ENCODE measurements at places on chromosomes 3 and 15.
A peak's percentile ranks its signal among the peaks of the same experiment; 100 is the strongest.

DNA sequence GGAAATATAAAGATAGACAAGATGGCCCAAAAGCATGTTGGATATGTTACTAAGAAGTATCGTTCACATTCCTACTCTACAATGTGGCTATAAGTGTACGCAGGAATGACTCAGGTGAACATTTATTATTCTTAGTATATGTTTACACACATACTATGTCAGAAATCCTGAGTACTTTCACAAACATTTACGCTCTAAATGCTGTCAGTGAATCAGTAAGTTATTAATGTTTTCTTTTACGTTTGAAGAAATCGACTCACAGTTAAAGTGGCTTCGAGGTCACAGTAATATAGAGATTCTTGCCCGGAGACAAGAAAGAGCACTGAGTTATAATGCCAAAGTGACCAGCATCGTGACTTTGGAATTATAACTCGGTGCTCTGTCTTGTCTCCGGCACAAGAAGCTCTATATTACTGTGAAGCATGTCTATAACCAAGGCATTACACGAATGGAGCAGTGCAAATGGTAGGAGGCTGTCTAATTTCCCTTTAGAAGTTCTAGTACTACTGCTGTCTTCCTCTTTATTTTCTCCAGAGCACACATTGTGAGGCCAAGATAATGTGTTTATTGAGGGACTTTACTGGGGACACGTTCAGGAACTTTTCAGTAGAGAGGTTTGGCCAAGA is 61.8 kb upstream of the P3H2 start:
- no peak for DNase-seq

- no peak for DNase-seq
These were observed 185.2 kb upstream of the ARL6 start for GRCh38 chr3:97579365-97579764.

DNA sequence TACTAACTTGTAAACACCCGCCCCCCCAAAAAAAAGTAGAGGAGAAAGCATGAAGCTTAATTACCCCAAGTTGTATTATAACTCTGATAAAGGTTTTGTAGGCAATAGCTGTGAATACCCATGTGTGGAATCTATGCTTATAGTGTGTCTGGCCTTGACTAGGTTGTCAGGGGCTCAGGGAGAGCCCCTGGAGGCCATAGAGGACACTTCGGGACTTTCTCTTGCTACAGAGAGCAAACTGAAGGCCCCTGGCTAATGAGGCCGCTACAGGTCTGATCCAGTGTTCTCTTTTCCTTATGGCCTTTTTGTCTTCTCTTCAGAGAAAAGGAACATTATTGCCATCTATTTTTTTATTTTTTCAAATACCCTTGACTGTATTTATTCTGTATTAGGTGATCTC is 19.1 kb upstream of the SCAANT1 start:
- DNase-seq: no peak

DNA sequence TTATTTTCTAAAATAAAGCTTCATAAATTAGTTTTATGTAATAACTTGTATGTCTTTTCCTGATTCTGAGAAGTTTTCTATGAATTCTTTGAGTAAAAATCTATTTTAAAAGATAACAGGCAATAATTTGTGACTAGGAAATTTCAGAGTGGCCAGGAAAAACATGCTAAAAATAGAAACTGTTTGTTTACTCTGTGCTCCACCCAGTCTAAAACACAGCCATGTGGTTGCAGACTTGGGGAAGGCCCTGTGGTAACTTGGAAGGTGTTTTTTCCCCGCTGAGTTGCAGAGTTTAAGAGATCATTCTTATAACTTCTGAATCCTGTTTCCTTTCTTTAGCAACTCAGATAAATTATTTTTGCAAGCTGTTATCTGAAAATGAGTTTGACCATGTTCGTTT is 21.9 kb downstream of the PLCL2 start:
- DNase-seq: no peak

DNA sequence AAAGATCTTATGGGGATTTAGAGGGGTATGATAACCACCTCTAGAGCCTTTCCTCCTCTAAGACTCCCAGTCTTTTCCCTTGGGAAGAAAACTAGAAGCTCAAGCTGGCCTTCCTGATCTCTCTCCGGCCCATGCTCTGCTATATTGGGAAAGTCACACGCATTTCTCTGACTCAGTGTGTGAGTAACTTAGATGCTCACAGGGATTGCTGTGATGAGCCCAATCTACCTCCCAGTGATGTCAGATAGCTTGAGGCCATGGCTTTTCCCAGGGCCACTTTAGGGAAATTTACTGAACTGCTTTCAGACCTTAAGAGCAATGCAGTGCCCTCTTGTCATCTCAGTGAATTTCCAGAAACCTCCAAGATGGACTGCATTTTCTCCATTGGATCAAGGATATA is 8.6 kb upstream of the ST8SIA2 start:
- DNase-seq: no peak

- peak; percentile 98 for DNase-seq
These were observed at the start of gene COX17 for GRCh38 chr3:119676771-119677640. COX17 (minus strand) TSS chr3:119677406; CDS start chr3:119677310, 96 bp downstream.

- peak; percentile 23 for DNase-seq
These were observed 8.1 kb downstream of the FAM131A start for GRCh38 chr3:184345317-184346144.

DNA sequence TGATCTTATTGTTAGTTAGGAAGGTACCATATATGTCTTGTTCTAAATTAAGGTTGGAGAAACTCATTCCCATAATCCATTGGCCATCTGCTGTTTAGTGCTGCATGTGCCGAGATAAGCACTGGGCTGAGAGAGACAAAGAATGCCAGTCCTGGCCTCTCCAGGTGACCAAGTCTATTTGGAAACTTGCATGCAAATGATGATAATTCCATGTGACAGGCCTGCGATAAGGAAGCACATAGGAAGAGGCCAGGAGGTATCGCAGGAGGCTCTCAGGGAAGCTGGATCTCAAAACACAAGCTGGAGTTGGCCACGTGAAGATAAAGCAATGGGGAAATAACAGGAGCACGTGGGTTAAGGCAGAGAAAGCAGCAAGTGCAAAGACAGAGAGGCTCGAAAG is 39.7 kb downstream of the MYO5C start:
- DNase-seq: no peak

DNA sequence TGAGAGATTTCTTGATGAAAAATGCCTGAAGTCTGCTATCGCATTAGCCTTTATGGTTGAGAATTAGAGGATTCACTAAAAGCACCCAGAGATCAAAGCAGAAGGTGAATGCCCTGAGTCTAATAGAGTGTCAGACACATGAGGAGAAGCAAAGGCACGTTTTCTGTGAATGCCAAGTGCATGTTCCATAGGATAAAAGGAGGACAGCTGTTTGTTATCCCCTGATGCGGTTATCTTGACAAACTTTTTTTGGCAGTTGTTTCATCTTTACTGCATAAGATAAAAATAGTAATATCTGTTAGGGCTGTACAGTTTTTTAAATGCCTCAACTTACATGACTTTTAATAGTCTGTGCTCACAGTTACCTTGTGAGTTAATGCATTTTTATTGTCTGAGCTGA is 65.3 kb upstream of the CD96 start:
- DNase-seq: no peak

DNA sequence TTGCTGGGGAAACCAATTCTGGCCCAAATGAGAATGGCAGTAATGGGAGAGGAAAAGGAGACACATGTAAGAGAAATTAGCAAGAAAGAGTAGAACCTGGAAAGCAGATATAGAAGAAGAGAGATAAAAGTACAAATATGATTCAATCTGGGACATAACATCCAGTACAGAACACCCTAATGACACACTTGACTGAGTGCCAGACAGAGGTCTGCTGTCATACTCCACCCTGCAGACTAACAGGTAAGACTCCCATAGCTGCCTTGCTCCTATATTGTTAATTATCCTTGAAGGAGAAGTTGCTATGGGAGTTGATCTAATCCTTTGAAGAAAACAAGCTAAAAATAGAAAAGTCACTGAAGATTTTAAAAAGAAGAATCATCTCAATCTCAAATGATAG is 21.1 kb downstream of the CCPG1 start:
- DNase-seq: no peak

GRCh38 chr3:10259036-10259435 is 10.8 kb downstream of the TATDN2 start:
- no peak for DNase-seq

- no peak for DNase-seq
These were observed 378.1 kb downstream of the LRTM1 start for GRCh38 chr3:54549607-54550220.

GRCh38 chr3:69848113-69848512 is 108.8 kb downstream of the MITF start:
- no peak for DNase-seq

DNA sequence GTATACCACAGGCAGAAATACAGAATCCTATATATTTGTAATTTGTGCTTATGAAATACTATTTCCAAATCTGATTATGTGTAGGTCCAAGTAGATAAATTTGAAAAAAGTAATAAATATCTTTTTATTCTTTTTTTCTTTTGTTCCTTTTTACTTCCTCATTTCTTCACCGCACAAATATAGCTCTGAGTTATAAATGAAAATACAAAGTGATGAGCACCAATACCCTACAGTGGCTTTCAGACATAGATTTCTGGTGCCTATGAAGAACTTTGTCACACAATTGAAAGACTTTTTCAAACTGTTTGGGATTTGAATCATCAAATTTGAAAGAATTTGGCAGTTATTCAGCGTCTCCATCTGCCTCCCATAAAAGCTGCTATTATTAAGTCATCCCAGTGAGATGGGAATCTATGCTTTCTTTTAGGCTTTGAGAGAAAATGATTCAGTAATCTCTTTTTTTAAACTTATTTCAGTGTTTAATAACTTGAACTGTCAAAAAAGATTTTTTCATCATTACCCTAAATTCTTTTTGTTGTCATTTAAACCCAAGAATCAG is 363.6 kb upstream of the GOLIM4 start:
- no peak for DNase-seq

DNA sequence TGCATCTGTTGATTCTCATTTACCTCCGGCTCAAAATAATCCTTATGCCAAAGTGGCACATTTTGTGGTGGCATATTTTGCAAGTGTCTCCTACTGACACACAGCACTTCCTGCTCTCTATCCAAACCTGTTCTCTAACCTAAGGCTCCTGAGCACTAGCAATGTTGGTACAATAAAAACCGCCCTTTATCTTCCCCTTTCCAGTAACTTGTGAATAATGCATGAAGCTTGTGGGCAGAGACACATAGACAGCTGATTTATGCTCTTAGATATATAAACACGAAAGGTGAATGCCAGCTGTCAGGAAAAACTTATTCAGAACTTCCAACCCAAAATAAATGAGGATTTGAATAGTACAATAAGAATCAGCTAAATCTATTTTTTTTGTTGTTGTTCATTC is 34.6 kb upstream of the ARPIN start:
- no peak for DNase-seq

DNA sequence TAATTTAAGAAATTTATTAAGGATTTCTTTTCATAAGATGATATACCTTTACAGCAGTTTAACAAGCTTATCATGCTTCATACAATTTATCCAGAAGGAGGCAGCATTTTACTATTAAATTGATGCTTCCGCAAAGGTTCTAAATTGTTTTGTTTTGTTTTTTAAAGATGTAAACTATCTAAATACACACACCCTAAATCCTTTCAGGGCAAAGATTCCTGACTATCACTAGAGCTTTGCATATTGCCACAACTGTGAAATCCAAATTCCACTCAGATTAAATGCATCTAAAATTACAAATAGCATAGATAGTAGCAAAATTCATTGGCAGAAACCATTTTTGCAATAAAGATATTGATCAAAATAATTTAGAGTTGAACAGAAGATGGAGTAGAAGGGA is 44.5 kb upstream of the CCNL1 start:
- DNase-seq: no peak

DNA sequence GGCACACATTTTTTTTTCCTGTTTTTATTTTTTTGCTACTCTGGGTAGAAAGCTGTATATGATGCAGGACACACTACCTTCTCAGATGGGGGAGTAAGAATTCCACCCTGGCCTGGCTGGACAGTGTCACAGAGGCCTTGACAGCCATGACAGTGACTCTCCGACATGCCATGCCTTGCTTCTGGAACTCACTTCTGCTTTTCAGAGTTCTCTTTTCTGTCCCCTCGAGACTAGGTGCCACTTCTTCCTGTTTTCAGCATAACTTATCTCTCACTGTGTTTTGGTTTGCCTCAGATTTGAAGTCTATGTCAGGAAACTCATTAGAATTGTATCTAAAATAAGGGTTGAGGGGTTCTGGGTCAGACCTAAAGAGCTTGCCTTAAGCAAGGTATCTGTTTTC is 69.1 kb upstream of the SEC13 start:
- DNase-seq: no peak

DNA sequence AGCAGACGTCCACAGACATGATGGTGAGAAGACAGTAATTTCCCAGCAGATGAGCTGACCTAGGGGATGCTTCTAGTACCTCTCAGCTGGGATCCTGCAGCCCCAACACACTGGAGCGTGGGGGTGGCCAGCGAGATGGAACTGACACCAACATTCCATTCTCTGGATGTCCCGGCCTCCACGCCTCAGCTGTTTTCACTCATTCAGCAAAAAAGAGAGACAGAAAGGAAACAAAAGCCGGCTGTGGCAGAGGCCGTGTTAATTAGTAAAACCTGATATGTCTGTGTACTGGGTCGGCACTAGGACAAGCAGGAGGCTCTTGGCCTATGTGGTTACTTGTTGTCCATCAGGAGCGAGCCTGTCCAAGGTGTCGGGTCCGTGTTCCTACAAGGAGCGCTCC is 82.6 kb upstream of the MYZAP start:
- DNase-seq: no peak

DNA sequence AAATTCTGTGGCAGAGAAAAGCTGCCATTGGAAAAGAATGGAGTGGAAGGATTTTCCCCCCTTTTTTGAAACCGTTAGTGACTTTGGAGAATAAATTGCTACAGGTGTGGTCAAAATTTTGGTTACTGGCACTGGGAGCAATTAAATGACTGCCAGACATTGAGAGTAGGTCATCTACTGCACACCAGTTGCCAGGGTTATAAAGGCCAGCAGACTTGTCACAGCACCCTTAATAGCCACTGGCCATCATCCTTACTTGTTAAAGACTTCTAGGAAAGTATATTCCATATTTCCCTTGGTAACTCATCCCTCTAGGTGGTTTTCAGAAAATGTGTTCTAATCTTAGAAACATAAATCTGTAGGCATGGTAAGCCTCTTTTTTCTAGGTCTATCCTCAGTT is 8.0 kb downstream of the PIK3CA start:
- DNase-seq: no peak

DNA sequence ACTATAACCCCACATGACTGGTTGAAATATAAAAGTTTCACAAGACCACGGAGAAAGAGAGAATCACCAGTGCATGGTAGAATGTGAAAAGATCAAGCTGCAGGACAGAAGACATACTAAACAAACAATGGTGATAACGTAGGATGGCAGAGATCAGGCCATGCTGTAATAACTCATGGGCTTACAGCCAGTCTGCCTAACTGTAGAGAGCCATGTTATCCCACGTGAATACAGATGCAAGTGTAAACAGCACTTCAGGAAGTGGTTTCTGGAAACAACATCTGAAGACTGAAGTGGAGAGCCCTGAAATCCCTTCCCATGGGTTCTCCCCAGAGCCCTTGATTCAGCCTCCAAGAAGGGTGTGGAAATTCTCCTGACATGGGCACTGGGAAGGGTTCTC is 103.2 kb upstream of the SLCO2A1 start:
- DNase-seq: no peak

GRCh38 chr15:49236869-49237268 is 66.8 kb downstream of the GALK2 start:
- DNase-seq: no peak

- DNase-seq: no peak
These were observed 308.9 kb upstream of the TBC1D5 start for GRCh38 chr3:18051306-18051705.

- DNase-seq: no peak
These were observed 5.6 kb upstream of the FOXP1 start for GRCh38 chr3:71589132-71589531.

GRCh38 chr3:55369141-55369847 is 117.8 kb downstream of the WNT5A start:
- DNase-seq: no peak
